Left renal pelvis (tissue), 4 donors: ENCODE measurements at places on chromosomes 3 and 15. TPM values are rescaled to one million over a fixed set of nuclear protein-coding genes. Genes with fewer than 3 reads are reported as not detected.

Gene CHP1
- polyA plus RNA-seq: 60.5 TPM

Gene SENP8
- 3.5 TPM for polyA plus RNA-seq

Gene TNNC1
- 6.6 TPM for polyA plus RNA-seq

Gene GP5
- 0.67 TPM for polyA plus RNA-seq

Gene PRRT3
- polyA plus RNA-seq: 4.1 TPM

Gene HOMER2
- polyA plus RNA-seq: 25.5 TPM

Gene CSPG4
- 8.6 TPM for polyA plus RNA-seq

Gene SCN10A
- not detected for polyA plus RNA-seq

Gene WDR93
- 2.2 TPM for polyA plus RNA-seq

Gene ARRDC4
- 25.9 TPM for polyA plus RNA-seq

Gene FBLN2
- 32.2 TPM for polyA plus RNA-seq

- no peak for DNase-seq
Observed at GRCh38 chr15:73265536-73266153, 103.1 kb downstream of the HCN4 start.

DNA sequence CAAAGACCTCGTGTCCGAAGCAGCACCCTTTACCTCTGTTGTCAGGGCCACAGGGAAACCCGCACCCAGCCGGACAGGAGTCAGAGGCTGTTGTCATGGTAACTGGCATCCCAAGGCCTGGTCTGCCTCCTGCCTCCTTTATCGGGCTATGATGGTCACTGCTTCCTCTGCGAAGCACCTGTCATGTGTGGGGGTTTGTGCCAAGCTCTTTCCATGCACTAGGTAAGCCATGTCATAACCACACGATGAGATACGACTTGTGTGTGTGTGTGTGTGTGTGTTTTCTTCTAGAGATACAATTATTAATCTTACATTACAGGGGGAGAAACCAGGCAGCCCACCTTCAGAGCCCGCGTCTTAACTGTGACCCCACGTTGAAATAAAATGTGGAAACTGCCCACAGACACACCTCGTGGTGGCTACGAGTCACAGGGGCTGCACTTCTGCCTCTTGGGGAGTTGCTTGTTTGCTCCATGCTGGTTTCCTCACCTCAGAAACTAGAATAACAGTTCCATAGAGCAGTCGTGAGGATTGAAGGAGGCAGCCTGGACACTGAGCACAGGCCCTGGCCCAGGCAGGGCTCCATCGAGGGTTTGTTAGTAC lies 18.0 kb downstream of the ZDHHC19 start:
- no peak for DNase-seq

GRCh38 chr3:100868894-100869293 lies 124.3 kb downstream of the ABI3BP start:
- no peak for DNase-seq

DNA sequence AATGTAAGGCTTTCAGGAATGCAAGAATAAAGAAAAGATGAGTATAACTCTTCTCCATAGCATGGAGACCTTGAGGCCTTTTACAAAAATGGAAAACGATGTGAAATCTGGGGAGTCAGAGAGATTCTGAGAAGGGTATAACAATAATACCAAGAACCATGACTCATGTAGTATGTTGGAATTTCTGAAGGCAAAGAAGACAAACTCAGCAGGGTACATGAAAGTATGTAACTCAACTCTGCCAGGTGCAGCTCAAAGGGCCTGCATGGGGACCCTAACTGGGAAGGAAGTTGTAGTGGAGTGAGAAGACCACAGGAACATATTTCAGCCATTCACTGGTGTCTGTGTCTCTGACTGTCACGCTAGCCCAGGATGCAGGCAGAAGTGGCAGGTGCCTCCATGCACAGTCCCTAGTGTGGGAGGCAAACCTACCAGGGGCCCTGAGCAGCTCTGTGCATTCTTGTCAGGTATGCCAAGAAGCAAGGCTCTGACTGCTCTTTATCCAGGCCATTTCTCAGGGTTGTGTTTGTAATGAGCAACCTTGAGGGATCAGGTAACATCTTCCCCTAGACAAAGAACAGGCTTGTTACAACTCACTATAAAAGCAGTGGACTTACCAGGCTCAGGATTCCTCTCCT lies 57.2 kb downstream of the GPR156 start:
- no peak for DNase-seq

GRCh38 chr15:70236341-70237086 lies 138.8 kb upstream of the TLE3 start:
- DNase-seq: no peak

- DNase-seq: no peak
Observed at GRCh38 chr15:77542491-77543001, 90.2 kb downstream of the LINGO1 start.

- DNase-seq: no peak
Observed at GRCh38 chr3:190055773-190056172, 64.9 kb downstream of the P3H2 start.

- DNase-seq: no peak
Observed at GRCh38 chr3:23713641-23714040, 92.1 kb upstream of the UBE2E1 start.

GRCh38 chr3:78130741-78131290 lies 1090.9 kb downstream of the ROBO2 start:
- DNase-seq: no peak

DNA sequence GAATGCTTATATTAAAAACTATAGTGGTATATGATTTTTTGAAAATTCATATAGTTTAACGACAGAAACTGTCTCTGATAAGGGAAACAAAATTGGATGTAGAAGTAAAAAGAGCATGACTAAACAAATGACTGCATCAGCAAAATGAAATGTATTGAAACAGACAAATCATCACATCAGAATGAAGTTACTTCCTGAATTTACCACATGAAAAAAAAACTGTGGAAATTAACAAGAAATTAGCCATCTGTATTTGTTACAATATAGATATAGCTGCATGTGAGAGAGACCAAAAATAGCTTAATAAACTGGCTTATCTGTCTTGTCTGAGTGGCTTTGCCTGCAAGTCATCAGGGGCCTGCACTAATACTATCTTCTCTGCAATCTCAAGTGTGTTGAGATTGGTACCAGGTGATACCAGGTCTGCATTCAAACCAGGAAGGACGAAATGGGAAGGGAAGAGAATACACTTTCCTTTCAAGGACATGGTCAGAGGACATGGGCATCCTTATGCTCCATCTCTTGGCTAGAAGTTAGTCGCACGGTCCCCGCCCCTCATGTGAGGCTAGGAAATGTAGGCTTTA lies 388.7 kb downstream of the GRM7 start:
- no peak for DNase-seq

DNA sequence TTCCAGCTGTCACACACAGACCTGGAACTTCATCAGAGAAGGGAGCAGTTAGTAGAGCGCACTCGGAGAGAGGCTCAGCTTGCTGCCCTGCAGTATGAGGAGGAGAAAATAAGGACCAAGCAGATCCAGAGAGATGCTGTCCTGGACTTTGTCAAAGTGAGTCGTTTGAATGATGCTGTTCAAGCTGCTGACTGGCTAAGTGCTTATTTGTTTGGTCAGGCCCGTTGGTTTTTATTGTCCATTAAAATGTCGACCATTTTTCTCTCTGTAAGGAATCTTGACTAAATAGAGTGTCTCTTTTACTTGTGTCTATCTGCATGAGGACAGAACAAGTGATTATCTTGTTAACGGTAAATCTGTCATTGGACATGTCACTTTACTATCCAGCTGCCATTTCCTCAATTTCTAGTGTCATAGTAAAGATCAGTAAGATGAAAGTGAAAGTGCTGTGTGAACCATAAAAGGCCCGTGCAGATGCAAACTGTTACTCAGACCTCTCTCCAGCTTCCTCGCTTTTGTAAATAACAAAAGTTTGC lies 56.9 kb downstream of the LRCH3 start:
- no peak for DNase-seq

- DNase-seq: no peak
Observed at GRCh38 chr15:85407421-85408269, 27.2 kb downstream of the AKAP13 start.

DNA sequence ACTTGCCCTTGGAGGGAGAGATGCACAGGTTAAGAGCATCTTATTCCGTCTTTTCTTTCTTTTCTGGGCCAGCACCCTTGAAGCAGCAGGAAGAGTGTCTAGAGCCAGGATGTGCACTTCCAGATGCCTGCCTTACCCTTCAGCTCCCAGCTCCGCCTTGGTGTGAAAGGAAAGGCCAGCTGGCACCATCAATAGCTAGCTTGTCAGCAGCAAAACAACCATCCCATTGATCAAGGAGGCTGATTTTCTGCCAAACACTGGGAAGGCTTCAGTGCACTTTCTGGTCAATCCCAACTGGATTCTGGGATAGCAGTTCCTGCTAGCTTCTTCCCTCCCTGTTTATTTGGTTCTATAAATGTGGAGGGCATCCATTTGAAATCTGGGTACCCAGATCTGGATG lies 110.9 kb upstream of the GALNT15 start:
- no peak for DNase-seq

- no peak for DNase-seq
Observed at GRCh38 chr15:70576276-70576675, 187.1 kb downstream of the UACA start.

- DNase-seq: no peak
Observed at GRCh38 chr3:17686613-17687012, 55.8 kb downstream of the TBC1D5 start.

DNA sequence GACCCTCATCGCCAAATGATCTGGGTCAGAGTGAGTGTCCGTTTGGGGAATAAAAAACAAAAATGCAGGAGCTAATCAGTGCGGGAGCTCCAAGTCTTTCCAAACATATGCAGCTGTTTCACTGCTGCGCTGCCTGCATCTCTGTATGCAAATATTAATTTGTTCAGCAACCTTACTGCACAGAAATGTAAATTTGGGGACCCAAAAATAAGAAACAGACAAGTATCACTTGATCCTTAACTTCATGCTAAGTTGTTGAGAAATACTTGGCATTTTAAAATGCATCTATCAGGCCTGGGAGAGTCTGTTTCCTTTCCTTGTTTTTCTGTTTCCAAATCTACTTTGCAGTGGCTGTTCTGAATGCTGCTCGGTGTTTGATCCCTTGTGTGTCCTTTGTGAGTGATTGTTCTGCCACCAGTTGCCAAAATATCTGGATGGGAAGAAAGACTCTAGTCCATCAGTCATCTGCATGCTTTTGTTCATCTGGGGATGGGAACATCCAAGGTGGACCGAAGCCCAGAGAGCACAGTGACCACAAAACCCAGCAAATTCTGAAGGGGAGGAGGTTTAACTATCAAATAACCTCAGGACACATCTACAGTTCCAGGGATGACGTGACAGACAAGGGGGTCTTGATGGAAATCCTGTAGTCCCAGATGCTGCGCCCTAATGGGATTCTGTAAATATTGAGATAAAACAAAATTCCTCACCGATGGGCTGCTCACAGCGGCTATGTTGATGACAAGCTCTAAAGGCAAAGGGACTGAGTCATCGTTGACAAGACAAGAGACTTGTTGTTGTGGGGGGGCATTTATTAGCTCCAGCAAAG lies 199.5 kb upstream of the WNT5A start:
- no peak for DNase-seq

DNA sequence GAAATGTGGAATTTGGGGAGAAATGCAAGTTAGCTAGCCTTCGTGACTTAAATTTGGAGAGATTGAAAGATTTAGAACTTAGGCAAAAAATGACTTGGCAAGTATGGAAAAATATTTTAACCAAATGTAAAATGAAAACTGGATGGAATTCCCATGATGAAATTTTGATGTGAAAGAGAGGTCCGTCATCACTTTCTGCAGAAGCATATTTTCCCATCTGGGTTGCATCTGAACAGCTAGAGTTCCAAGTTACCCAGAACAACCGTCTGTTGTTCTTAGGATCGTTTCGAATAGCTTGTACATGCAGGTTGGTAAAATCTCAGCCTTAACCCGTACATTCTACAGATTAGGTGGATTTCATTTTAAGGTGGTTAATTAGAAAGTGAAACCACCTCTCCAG lies 136.3 kb downstream of the GHSR start:
- DNase-seq: no peak

- DNase-seq: no peak
Observed at GRCh38 chr3:124607163-124607562, 123.1 kb upstream of the UMPS start.

DNA sequence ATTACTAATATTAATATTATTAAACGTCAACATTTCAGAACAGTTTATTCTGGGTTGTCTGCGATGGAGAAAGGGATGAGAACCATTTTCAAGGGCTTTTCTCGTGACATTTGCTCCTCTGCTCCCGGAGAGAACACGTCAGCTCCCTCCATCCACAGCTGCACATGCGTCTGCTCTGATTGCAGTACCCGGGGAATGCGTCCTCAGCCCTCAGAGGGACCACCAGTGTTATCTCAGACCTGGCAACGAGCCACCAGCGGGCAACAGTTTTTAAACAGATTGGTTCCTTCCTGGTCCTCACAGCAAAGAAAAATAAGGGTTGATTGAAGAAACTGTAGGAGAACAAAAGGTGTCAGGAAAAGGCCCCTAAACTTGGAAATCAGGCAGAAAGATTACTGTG lies 202.2 kb upstream of the ADAMTS9 start:
- no peak for DNase-seq

- no peak for DNase-seq
Observed at GRCh38 chr3:169637731-169638130, 25.8 kb downstream of the MECOM start.

DNA sequence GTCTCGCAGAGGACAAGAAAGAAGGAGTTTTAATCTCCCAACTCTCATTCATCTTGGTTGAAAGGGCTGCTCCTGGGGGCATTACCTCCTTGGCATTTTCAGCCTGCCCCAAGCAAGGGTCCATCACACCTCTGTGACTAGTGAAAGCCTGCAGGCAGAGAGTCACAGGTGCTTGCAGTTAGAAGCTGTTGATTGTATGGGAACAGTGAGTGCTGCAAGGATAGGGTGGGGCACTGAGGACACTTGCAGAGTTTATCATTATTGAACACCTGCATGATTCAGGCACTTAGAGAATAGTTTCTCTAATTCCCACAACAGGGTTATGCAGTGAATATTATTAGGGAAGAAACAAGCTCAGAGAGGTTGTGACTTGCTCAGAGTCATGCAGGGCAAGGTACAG lies 41.7 kb upstream of the IGF2BP2 start:
- DNase-seq: no peak

DNA sequence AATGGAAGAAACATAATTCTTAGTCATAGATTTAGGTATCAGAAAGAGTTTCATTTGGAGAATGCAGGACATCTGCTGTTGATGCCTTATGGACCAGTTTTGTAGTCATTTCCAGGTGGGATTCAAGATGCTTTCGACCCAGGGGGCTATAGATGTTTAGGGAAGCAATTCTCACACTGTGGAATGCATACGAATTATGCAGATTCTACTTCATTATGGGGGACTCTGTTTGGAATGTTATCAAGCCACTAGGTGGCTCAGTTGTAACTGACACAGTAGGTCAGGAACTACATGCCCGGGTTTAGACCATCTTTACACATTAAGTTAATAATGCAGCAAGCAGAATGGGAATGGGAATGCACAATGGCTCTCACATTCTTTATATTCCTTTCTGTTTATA lies 1359.8 kb downstream of the ZPLD1 start:
- DNase-seq: no peak
